Inflammatory macrophage (primary cell): ENCODE measurements at places on chromosomes 7 and 10.
A peak's percentile ranks its signal among the peaks of the same experiment; 100 is the strongest.

GRCh38 chr7:1741751-1742554, 71.9 kb downstream of the ELFN1 start:
- peak; percentile 30 for DNase-seq

DNA sequence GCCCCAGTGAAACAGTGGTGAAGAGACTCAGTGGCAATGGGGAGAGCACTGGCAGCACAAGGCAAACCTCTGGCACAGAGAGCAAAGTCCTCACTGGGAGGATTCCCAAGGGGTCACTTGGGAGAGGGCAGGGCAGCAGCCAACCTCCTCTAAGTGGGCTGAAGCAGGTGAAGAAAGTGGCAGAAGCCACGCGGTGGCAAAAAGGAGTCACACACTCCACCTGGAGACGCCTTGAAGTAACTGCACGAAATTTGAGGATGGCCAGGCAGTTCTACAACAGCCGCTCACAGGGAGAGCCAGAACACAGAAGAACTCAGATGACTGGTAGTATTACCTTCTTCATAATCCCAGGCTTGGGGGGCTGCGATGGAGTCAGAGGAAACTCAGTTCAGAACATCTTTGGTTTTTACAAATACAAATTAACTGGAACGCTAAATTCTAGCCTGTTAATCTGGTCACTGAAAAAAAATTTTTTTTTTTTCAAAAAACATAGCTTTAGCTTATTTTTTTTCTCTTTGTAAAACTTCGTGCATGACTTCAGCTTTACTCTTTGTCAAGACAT, 574 bp upstream of the IL6 start:
- peak; percentile 65 for DNase-seq

GRCh38 chr10:124116771-124117510, 23.5 kb upstream of the CHST15 start:
- no peak for DNase-seq

GRCh38 chr7:75969182-75969581, 25.2 kb downstream of the TMEM120A start:
- DNase-seq: peak; percentile 36

DNA sequence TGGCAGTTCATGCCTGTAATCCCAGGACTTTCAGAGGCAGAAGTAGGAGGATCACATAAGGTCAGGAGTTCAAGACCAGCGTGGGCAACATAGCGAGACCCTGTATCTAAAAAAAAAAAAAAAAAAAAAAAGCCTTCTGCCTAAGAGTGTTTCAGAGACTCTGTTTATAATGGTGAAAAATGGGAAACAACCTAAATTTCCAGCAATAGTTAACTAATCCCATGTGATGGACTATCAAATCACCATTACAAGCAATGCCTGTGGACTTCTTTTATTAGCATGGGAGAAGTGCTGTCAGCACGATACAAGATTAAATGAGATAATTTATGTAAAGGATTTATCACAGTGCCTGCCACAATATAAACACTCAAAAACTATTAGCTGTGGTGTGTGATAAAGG, 67.5 kb upstream of the CUX1 start:
- DNase-seq: no peak

DNA sequence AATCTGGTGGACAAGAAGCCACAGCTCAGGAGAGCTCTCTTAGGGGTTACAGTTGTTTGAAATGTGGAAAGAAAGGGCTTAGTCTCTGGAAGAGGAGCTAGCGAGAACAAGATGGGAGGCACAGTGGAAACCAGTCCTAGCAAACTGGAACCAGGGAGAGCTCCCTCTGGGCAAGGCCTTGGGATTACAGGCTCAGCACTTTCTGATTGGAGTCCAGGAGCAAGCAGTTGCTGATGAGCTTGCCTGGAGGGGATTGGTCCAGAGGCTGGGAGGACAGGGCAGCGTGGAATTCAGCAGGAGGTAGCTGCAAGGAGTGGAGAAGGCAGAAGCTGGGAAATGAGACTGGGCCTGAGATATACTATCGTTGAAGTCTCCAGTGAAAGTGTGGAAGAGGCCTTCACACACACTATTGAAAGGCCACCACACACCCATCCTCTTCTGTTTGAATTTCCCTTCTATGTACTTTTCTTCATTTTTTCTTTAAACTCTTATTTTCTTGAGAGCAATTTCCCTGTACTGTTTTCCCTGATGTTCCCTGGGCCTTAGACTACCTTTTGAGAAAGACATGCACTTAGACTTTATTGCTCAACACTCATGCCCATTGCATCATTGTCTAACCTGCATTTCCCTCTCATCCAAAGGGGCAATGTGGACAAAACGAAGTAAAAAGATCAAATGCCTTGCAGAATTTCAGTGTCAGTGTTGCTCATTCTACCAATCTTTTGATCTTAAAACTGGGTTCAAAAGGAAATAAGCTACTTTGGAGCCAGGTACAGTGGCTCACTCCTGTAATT, 57.8 kb upstream of the LANCL2 start:
- DNase-seq: no peak

- no peak for DNase-seq
These were observed 89.0 kb downstream of the EMX2 start for GRCh38 chr10:117631276-117632145.

- DNase-seq: no peak
These were observed 211.7 kb upstream of the HABP2 start for GRCh38 chr10:113341138-113341537.

- DNase-seq: peak; percentile 36
These were observed 44.1 kb downstream of the SFTPD start for GRCh38 chr10:79904671-79905321.

GRCh38 chr7:26166684-26167266, 14.8 kb downstream of the NFE2L3 start:
- DNase-seq: no peak

- peak; percentile 39 for DNase-seq
These were observed 1.2 kb downstream of the HIPK2 start for GRCh38 chr7:139776486-139777132.

DNA sequence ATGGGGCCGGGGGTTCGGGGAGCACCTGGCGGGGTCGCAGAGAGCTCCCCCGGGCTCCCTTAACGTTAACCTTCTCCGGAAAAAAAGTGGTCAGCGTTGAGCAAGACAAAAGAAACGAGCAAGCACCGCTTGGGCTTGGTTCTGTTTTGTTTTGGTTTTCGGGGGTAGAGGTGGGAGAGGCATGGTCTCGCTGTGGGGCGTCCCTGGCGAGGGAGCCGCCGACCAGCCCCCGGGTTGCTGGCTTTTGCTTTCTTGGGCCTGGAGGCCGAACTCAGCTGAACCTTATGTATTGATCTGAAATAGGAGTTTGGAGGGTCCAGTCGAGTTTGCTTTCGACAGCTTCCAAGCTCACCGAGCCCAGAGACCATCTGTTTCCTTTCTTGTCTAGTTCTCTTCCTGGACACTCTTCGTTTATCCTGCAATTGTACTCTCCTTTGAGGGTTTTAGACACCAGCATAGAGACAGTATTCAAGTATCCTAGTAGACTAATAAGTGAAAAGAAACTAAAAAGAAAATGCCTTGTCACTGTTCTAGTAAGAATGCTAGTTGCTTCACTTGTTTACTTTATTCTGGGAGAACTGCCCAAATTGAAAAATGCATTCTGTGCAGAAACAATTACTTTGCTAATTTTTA, 980 bp downstream of the FHIP2A start:
- DNase-seq: peak; percentile 15
